Activated T-cell treated with anti-CD3 and anti-CD28 coated beads for 4 hours (primary cell): ENCODE measurements at places on chromosomes 5 and 9.

DNA sequence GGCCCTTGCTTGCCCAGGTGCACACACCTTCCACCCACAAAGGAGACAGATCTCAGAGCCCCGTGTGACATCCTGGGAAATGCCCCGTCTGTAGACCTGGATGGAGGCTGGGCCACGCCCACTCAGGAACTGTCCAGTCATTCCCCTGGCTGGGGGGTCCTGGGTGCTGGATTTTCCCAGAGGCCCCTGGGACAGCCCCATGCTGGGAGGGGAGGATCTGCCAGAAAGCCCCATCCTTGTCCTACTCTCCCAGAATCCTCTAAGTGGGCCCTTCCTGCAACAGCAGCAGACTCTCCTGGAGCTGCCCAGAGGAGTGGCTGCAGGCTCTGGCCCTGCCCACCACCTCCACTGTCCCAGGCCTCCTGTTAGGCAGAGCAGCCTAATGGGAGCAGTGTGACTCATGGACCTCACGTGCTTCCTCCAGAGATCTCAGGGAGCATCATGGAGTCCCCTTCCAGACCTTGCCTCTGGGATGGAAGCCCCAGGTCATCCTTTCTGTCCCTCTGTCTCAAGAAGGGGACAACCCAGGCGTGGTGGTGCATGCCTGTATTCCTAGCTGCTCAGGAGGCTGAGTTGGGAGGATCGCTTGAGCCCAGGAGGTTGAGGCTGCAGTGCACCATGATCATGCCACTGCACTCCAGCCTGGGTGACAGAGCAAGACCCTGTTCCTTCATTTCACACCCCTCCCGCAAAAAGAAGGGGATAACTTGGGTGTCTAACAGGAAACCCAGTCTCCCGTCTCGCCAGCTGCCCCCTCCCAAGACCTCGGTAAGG is 51.7 kb downstream of the JADE2 start:
- no peak for DNase-seq

- no peak for DNase-seq
These were observed 109.2 kb downstream of the GAPVD1 start for GRCh38 chr9:125370786-125371185.

DNA sequence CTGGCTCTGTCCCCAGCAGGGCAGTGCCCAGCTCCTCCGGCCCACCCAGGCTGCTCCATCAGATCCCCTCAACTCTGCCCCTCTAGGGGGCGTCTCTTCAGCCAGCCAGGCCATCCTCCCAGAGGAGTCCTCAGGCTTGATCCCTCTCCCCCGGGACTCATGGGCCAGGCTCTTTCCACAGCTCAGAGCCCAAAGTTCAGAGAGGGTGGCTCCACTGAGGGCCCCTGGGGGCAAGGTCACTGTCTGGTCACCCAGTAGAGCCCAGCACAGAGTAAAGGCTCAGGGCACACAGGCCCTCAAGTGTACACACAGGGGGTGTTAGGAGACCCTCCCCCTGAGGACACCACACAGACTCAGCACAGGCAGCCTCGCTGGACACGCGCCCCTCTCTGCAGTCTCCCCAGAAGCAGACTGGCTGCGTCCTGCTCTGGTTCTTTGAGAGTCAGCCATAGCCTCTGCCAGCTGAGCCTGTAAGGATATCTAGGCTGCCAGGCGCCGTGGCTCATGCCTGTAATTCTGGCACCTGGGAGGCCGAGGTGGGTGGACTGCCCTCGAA is 64.8 kb downstream of the PAX5 start:
- DNase-seq = no peak

DNA sequence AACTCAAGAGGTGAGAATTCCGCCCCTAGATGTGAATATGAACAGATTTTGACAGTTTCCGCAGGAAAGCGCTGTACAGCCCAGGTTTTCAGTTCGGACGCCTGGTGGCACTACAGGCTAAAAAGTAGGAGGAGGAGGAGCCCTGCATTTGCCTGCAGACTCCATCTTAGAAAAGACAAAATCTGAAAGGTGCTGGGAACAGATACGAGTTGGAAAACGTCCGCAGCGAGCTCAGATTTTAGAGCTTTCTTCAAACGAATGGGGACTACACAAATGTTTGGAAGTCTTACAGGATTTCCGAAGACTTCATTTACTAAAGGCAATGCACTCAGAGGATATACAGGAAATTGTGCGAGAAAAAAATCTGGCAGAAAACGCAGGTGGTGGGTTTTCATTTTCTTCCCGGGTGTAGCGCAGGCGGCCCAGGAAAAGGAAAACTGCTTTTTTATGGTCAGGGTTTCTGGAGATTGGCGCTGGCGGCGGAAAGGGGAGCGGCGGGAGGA is 9.9 kb upstream of the PCDHB2 start:
- DNase-seq = no peak

GRCh38 chr9:107173422-107174180 is 109.5 kb upstream of the RAD23B start:
- no peak for DNase-seq

- DNase-seq = no peak
These were observed 25.1 kb downstream of the PAPPA start for GRCh38 chr9:116178481-116179211.

GRCh38 chr9:107638521-107639310 is 149.1 kb upstream of the KLF4 start:
- no peak for DNase-seq

GRCh38 chr9:68953771-68954170 is 60.1 kb downstream of the PRKACG start:
- no peak for DNase-seq
